ENCODE measurements at places on chromosomes 16 and 17. TPM values are rescaled to one million over a fixed set of nuclear protein-coding genes. Genes with fewer than 3 reads are reported as not detected.

ARSG gene
- total RNA-seq = 6.3 TPM

SLC5A11 gene
- total RNA-seq = not detected

KRTAP16-1 gene
- total RNA-seq = not detected

DNA sequence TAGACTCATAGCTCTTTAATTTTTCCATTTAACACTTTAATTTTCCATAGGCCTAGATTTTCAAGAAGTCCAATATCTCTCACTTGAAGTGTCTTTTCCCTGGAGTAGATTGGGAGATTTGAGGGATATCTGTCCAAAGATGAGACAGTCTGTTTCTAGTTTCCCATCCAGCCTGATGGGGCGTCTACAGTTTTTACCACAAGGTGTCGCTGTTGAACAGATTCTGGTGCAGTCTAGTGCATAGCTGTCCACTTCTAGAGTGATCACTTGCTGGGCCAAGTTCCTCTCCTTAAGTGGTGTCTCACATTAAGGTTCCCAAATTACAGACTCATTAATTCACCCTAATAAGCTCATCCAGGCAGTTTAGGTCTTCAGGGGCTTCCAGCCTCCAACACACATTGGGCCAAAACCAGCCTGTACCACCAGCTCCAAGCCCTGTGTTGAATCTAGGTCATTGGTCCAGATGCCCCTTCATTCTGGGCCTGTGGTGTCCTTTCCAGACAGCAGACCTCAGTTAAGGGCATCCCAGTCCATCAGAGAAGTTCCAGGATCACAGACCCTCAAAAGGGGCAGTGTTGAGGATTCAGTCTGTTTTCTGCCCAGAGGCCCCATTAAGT, 9.4 kb downstream of the SNX20 start:
- H3K27ac ChIP-seq = no peak overlapping the region
- peak; percentile 38 for DNase-seq
- H3K4me3 ChIP-seq = no peak overlapping the region
- H3K27me3 ChIP-seq = no peaks in the 10 kb centered on the region
- H3K36me3 ChIP-seq = peaks cover 19% of the 10 kb centered on the region

GRCh38 chr16:20846551-20846950, 40.2 kb downstream of the REXO5 start:
- no peak overlapping the region for H3K27ac ChIP-seq
- H3K4me3 ChIP-seq = no peak overlapping the region
- no peaks in the 10 kb centered on the region for H3K36me3 ChIP-seq
- no peaks in the 10 kb centered on the region for H3K27me3 ChIP-seq

DNA sequence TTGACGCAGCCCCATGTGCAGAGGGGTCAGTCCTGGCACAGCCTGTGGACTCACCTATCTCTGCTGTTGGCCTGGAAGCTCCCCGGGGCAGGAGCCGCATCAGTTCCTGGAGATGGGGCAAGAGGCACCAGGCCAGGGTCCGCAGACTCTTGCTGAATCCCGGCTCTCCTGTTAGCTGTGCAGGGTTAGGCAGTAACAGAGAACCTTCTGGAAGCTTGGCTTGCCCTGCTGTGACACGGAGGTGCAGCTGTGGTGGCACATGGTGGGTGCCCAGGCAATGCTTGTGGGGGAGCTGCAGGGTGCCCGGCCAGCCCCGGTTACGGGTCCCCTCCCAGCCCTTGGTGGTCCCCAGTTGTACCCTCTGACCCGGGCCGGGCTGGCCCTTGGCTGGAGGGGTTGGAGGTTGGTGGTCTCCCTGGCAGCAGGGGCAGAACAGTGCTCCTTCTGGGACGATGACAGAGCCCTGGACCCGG, 26.0 kb upstream of the ZNF469 start:
- no peaks in the 10 kb centered on the region for H3K4me1 ChIP-seq
- no peak for DNase-seq
- H3K27ac ChIP-seq = no peak overlapping the region
- H3K4me3 ChIP-seq = no peak overlapping the region
- H3K36me3 ChIP-seq = no peaks in the 10 kb centered on the region
